Stimulated activated CD4-positive, alpha-beta T cell treated with anti-CD3 and anti-CD28 coated beads, TNF-alpha, amount 100 ng/mL, for 1 hour (primary cell): ENCODE measurements at places on chromosomes 2 and 18.

GRCh38 chr2:221567231-221567760 lies 4.8 kb downstream of the EPHA4 start:
- DNase-seq: no peak

DNA sequence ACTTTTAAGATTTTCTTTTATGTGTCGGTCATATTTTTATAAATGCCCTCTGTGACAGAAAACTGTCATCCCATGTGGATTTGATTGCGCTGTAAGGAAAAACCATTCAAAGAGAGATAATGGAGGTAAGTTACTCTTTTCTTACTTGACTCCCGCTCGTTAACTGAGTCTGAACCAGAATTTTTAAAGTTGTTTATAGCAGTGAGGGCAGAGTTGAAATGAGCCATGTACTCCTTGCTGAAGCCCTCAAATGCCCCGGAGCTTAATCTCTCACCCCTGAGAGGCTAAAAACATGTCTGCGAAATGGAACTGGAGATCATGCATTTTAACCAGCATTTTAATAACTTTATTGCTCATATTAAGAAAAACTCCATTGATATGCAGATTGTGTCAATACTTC lies 320.0 kb upstream of the SOX11 start:
- no peak for DNase-seq

- DNase-seq: no peak
These were observed 26.8 kb downstream of the PPP1CB start for GRCh38 chr2:28778392-28778791.

DNA sequence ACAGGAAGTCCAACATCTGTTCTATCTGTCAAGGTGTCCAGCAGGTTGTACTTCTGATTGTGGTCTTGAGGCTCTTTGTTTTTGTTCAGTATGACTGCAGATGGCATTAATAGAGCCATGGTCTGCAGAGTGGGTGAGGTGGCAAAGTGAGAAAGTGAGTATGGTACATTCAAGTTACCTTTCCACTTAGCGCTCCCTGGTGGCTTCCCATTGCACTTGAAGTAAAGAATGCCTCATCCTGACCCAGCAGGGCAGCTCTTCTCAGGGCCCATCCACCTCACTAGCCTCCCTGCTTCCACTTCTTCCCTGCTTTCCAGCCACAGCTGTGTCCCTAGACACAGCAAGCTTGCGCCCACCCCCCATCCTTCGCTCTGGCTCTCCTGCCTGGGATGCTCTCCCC lies 148.0 kb upstream of the ALPP start:
- no peak for DNase-seq

DNA sequence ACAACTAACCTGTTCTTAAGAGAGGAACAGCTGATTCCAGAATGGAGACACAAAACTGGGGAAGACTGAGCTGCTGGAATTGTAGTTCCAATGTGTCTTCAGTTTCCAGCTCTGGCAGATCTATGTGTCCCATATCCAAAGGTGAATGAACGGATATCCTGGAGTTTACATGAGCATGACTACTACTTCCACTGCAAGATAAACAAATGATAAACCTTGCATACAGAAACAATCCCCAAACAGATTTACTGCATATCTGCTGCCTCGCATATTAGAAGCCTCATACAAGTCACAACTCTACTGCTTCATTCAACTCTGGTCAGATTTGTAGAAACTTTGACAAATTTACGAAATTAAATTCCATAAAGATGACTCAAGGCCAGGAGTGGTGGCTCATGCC lies 15.0 kb downstream of the RTTN start:
- no peak for DNase-seq

- no peak for DNase-seq
These were observed 56.7 kb downstream of the CCDC74A start for GRCh38 chr2:131584380-131584779.
